ENCODE measurements at places on chromosomes 1 and 21. TPM values are rescaled to one million over a fixed set of nuclear protein-coding genes. Genes with fewer than 3 reads are reported as not detected.

- peak within 1 kb of the TSS; percentile 52 for H3K27ac ChIP-seq
- H3K4me1 ChIP-seq = peaks cover 14% of the 10 kb centered on the region
- peak; percentile 69 for DNase-seq
- no peaks in the 10 kb centered on the region for H3K36me3 ChIP-seq
These were observed at the start of the genes AMPD2 and GNAT2 for GRCh38 chr1:109619576-109620400. Gene AMPD2 (plus strand): TSS chr1:109619837. CDS start chr1:109621176, 1,339 bp downstream. Gene GNAT2 (minus strand): TSS chr1:109619616. CDS start chr1:109612870, 6,746 bp downstream.

The EXO1 gene
- total RNA-seq = 57.4 TPM

- no peaks in the 10 kb centered on the region for H3K27me3 ChIP-seq
- H3K4me1 ChIP-seq = peaks cover 7% of the 10 kb centered on the region
- no peak overlapping the region for H3K4me3 ChIP-seq
- no peak for DNase-seq
- no peaks in the 10 kb centered on the region for H3K36me3 ChIP-seq
- no peak overlapping the region for H3K27ac ChIP-seq
These were observed 406.3 kb upstream of the CHRM3 start for GRCh38 chr1:238980053-238980452.

The TRABD2B gene
- 1.1 TPM for total RNA-seq

GRCh38 chr21:16634515-16634914 is 878.3 kb upstream of the CXADR start:
- H3K36me3 ChIP-seq = no peaks in the 10 kb centered on the region
- no peaks in the 10 kb centered on the region for H3K27me3 ChIP-seq
- no peak overlapping the region for H3K27ac ChIP-seq
- DNase-seq = no peak
- no peaks in the 10 kb centered on the region for H3K4me1 ChIP-seq
- H3K4me3 ChIP-seq = no peak overlapping the region

The COL24A1 gene
- 2.2 TPM for total RNA-seq

The HSF2BP gene
- 2.0 TPM for total RNA-seq

GRCh38 chr1:163055531-163055930 is 13.6 kb upstream of the RGS4 start:
- no peaks in the 10 kb centered on the region for H3K27me3 ChIP-seq
- 0 out of 2 replicates have a peak, but pooled peaks cover 5% of the 10 kb centered on the region for H3K4me1 ChIP-seq
- H3K4me3 ChIP-seq = no peak overlapping the region
